Activated naive CD8-positive, alpha-beta T cell treated with anti-CD3 and anti-CD28 coated beads for 36 hours (primary cell): ENCODE measurements at places on chromosomes 11 and 22.

- DNase-seq = no peak
- no peaks in the 10 kb centered on the region for H3K36me3 ChIP-seq
- peak overlapping the region; percentile 55 for H3K27ac ChIP-seq
- peak overlapping the region; percentile 67 for H3K4me3 ChIP-seq
- peaks cover 13% of the 10 kb centered on the region for H3K4me1 ChIP-seq
These were observed 1.2 kb upstream of the NRXN2 start for GRCh38 chr11:64723907-64724862.

DNA sequence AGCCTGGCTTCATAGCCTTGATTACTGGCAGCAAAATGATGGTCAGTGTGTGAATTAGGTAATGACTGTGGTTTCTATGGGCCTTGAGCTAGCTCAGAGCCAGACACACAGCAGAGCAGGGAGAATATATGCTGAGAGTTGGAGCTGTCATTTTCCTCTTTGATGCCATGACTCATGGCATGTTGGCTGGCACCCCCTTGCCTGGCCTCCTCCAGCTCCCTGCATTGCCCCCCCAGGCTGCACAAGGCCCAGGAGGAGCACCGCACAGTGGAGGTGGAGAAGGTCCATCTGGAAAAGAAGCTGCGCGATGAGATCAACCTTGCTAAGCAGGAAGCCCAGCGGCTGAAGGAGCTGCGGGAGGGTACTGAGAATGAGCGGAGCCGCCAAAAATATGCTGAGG lies 20.3 kb upstream of the RRM1 start:
- H3K4me3 ChIP-seq = no peak overlapping the region
- no peak overlapping the region for H3K27ac ChIP-seq
- H3K27me3 ChIP-seq = no peaks in the 10 kb centered on the region
- no peak for DNase-seq
- peaks cover 15% of the 10 kb centered on the region for H3K36me3 ChIP-seq

GRCh38 chr11:73173755-73174494 lies 31.8 kb upstream of the FCHSD2 start:
- H3K27ac ChIP-seq = no peak overlapping the region
- H3K4me1 ChIP-seq = no peaks in the 10 kb centered on the region
- no peak overlapping the region for H3K4me3 ChIP-seq
- no peak for DNase-seq

DNA sequence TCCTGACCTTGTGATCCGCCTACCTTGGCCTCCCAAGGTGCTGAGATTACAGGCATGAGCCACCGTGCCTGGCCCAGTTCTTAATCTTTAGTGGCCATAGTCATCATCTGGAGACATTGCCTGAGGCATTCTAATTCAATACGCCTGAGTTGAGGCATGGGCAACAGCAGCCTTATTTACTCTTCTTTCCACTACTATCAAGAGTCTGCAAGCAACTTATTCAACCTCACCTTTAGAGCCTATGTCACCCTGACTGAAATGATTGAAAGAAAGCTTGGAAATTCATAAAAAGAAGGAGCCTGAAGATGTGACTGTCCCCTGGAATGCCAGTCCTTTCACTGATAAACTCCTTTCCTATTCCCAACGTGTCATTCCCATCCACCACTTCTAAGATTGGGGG lies 15.8 kb upstream of the PAFAH1B2 start:
- no peaks in the 10 kb centered on the region for H3K4me1 ChIP-seq
- H3K27ac ChIP-seq = no peak overlapping the region
- H3K4me3 ChIP-seq = no peak overlapping the region
- no peaks in the 10 kb centered on the region for H3K36me3 ChIP-seq

- no peak for DNase-seq
- no peaks in the 10 kb centered on the region for H3K27me3 ChIP-seq
- no peak overlapping the region for H3K4me3 ChIP-seq
- H3K36me3 ChIP-seq = no peaks in the 10 kb centered on the region
- H3K4me1 ChIP-seq = no peaks in the 10 kb centered on the region
These were observed 53.4 kb upstream of the ANO1 start for GRCh38 chr11:70024773-70025045.

DNA sequence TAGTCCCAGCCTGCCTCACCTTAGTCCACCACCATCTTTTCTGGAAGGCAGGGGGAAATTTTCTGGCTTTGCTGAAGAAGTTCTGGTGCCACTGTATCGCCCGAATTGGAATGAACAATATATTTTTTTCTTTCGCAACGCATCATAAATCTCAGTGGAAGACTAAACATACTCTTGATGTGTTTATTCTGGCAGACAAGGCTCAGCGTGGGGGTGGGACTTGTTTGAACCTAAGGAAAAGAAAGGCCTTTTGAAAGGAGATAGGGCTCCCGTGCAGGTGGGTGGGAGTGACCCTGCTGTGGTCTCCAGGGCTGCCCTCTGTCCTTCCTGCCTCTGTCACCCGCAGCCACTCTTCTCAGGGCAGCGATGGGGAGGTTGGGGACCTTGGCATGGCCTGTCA lies 42.5 kb downstream of the CD82 start:
- H3K27me3 ChIP-seq = no peaks in the 10 kb centered on the region
- no peak for DNase-seq
- H3K36me3 ChIP-seq = peaks cover 63% of the 10 kb centered on the region
- peaks cover 70% of the 10 kb centered on the region for H3K4me1 ChIP-seq
- H3K4me3 ChIP-seq = no peak overlapping the region

- no peak for DNase-seq
- no peak overlapping the region for H3K4me3 ChIP-seq
- peaks cover 4% of the 10 kb centered on the region for H3K4me1 ChIP-seq
These were observed 24.3 kb upstream of the CCDC34 start for GRCh38 chr11:27387362-27387761.

- H3K27ac ChIP-seq = no peak overlapping the region
- H3K4me3 ChIP-seq = no peak overlapping the region
- H3K4me1 ChIP-seq = no peaks in the 10 kb centered on the region
- peaks cover 50% of the 10 kb centered on the region for H3K27me3 ChIP-seq
- DNase-seq = no peak
These were observed 11.1 kb downstream of the YAP1 start for GRCh38 chr11:102121329-102121728.

GRCh38 chr11:7454854-7455253 lies 30.5 kb upstream of the OLFML1 start:
- DNase-seq = no peak
- H3K27ac ChIP-seq = no peak overlapping the region
- no peaks in the 10 kb centered on the region for H3K36me3 ChIP-seq
- H3K27me3 ChIP-seq = no peaks in the 10 kb centered on the region
- H3K4me1 ChIP-seq = no peaks in the 10 kb centered on the region

- peaks cover 38% of the 10 kb centered on the region for H3K27me3 ChIP-seq
- no peaks in the 10 kb centered on the region for H3K4me1 ChIP-seq
- no peaks in the 10 kb centered on the region for H3K36me3 ChIP-seq
- DNase-seq = no peak
- H3K27ac ChIP-seq = no peak overlapping the region
These were observed 81.7 kb downstream of the MPPED2 start for GRCh38 chr11:30504468-30504867.

DNA sequence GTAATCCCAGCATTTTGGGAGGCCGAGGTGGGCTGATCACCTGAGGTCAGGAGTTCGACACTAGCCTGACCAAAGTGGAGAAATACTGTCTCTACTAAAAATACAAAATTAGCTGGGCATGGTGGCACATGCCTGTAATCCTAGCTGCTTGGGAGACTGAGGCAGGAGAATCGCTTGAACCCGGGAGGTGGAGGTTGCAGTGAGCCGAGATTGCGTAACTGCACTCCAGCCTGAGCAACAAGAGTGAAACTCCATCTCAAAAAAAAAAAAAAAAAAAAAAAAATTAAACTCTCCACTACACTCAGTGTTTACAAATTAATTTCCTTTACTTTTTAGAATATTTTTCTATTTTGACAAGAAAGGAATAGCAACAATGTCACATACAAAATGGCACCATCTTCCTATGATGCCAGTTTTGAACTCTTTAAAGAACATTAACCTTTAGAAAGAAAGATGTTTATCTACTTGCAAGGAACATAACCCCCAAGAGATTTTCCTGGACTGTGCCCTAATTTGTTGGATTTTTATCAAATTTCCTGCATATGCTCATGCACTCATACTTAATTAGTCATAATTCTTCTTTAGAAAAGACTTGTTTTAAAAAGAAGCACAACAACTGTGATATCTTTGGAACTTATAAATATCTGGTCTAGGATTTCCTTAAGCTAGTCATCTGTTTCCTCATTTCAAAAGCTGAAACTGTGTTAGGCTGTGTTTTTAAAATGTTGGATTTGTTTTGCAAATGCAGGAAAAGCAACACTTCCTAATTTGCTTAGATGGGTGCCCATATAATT lies 22.6 kb upstream of the HIPK3 start:
- H3K4me3 ChIP-seq = no peak overlapping the region
- no peaks in the 10 kb centered on the region for H3K27me3 ChIP-seq
- H3K4me1 ChIP-seq = no peaks in the 10 kb centered on the region

GRCh38 chr11:66985508-66986177 lies 10.5 kb downstream of the C11orf86 start:
- no peak for DNase-seq
- peaks cover 13% of the 10 kb centered on the region for H3K27me3 ChIP-seq
- H3K27ac ChIP-seq = no peak overlapping the region
- H3K4me1 ChIP-seq = peaks cover 6% of the 10 kb centered on the region

DNA sequence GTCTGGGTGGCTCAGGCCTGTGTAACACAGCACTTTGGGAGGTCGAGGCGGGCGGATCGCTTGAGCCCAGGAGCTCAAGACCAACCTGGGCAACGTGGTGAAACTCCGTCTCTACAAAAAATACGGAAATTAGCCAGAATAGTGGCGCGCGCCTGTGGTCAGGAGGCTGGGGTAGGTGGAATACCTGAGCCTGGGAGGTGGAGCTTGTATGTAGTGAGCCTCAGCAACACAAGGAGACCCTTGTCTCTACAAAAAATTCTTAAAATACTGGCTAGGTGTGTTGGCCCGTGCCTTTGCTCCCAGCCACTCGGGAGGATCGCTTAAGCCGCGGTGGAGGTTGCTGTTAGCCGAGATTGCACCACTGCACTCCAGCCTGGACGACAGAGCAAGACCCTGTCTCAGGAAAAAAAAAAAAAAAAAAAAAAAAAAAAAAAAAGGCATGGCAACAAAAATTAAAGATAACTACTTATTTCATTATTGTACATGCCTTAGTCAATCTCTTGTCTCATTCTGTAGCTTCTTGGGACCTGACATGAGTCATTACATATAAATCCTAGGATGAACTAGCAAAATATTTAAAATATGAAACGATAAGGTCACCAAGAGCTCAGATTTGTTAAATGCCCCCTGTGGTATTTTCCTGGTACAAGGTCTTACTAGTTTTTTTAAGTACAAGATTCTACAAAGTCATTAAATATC lies 1.1 kb downstream of the TAF1D start:
- H3K27ac ChIP-seq = peak overlapping the region; percentile 100
- DNase-seq = peak; percentile 57
- peaks cover 11% of the 10 kb centered on the region for H3K27me3 ChIP-seq

DNA sequence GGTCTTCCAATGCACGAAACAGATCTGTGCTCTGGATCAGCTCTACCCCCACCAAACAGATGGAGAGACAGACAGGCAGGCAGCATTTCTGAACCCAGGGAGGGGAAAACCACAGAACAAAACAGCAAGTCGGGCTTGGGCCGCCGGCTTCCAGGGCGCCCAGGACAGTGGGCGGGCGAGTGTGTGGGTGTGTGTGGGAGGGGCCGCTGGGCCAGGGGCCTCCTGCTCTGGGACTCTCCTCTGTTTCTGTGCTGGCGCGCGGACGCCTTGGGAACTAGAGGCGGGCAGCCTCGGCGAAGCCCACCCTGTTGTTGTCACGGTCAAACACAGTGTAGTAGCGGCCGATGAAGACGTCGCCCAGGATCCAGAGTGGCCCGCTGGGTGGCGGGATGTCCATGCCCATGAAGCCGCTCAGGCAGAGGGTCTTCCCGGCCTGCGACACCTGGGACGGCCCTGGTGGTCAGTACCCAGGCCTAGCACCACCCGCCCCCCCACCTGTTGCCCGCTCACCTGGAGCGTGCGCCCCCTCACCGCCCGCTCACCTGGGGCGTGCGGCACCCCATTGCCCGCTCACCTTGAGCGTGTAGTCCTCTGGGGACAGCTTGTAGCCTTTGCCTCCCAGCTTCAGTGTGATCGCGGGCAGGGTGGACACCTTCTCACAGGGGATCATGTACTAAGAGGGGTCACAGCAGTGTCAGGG lies 3.0 kb upstream of the IFITM10 start:
- H3K36me3 ChIP-seq = peaks cover 8% of the 10 kb centered on the region
- no peak for DNase-seq
- H3K4me1 ChIP-seq = peaks cover 49% of the 10 kb centered on the region
- H3K27ac ChIP-seq = no peak overlapping the region
- peaks cover 18% of the 10 kb centered on the region for H3K27me3 ChIP-seq

GRCh38 chr11:64564419-64564818 lies 26.6 kb upstream of the SLC22A12 start:
- H3K27ac ChIP-seq = no peak overlapping the region
- H3K36me3 ChIP-seq = no peaks in the 10 kb centered on the region
- H3K4me1 ChIP-seq = no peaks in the 10 kb centered on the region
- no peaks in the 10 kb centered on the region for H3K27me3 ChIP-seq

GRCh38 chr22:20429254-20430100 lies 8.1 kb downstream of the SCARF2 start:
- peaks cover 12% of the 10 kb centered on the region for H3K4me1 ChIP-seq
- no peak overlapping the region for H3K27ac ChIP-seq
- no peaks in the 10 kb centered on the region for H3K36me3 ChIP-seq
- peak; percentile 79 for DNase-seq

DNA sequence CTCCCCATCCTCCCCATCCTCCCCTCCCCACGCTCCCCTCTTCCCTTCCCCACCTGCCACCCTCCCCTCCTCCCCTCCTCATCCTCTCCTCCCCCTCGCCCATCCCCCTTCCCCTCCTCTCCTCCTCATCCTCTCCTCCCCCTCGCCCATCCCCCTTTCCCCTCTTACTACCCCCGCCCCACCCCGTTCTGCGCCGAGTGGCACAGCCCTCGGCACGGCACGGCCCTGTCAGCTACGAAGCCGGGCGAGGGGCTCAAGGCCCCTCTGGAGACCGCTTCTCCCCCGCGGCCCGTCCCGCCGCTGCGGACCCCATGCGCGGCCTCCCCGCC lies 449.9 kb downstream of the OPCML start:
- DNase-seq = peak; percentile 5
- no peak overlapping the region for H3K27ac ChIP-seq
- no peak overlapping the region for H3K4me3 ChIP-seq
